ENCODE measurements at places on chromosomes 4 and X.
A peak's percentile ranks its signal among the peaks of the same experiment; 100 is the strongest.

DNA sequence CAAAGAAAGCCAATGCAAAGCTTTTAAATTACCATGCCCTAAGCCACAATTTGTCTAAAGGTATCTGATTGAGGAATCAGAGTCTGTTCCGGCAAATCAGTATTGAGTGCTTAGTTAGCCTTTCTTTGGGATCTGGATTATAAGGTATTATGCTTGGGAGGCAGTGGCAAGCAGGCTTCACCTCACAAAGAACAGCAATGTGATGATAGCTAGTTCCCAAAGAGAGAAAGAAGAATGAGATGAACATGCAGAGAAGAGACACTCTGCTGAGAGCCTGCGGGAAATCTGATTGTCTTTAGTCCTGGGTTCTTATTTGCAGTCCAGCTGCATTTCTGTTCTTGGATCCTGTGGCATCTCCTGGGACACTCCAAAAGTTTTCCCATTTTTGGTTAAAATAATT lies 35.2 kb downstream of the WDFY3 start:
- DNase-seq: no peak

DNA sequence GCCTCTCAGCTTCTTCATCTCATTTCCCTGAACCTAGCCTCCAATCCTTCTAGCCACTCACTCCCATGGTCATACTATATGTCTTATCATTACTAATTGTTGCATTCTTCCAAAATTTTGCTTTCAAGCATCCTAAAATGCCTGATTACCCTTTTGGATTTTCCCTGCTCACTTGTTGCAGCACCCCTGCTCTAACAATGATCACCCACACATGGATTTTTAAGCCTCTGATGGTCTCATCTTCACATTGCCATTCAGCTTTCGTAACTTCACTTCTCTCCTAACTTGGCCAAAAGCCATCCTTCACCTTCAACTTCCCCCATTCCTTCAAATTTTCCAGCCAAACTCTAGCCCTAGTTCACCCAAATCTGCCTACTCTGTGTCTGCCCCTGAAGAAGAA lies 33.8 kb upstream of the MGST2 start:
- DNase-seq: no peak

DNA sequence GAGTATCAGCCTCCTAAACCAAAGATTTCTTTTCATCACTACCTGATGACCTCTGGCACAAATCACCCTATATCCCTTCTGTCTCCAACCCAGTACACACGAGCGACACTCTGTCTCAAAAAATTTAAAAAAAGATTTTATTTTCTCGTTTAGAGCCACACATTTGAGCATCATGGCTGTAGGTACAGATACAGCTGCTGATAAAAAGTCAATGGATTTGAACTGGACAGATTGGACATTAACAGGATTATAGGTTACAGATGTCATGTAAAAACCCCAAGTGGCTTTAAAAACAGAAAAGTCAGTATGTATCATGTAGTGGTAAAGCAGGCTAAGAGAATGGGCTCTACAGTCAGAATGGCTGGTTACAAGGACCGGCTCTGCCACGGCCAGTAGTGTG lies 171.1 kb downstream of the SCFD2 start:
- DNase-seq: no peak

GRCh38 chr4:51831133-51831532 lies 11.8 kb upstream of the DCUN1D4 start:
- peak; percentile 38 for DNase-seq

DNA sequence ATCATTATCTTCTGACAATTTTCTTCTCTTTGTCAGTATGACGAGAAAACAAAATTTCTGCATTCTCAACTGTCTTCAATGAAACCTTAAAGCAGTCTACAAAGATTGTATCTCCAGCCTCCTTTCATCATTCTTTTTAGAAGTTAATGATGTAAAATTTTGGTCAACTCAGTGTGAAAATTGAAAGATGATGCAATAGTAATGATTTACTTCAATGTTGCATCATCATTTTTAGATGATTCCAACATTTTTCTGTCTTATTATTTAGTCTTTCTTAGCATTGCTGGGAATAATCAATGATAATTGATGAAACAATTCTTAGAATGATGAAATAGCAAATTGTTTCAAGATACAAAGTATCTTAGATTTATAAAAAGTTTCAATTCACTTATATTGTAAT lies 372.7 kb downstream of the C4orf33 start:
- no peak for DNase-seq

- no peak for DNase-seq
Observed at GRCh38 chrX:70466968-70467367, 22.3 kb downstream of the DLG3 start.

DNA sequence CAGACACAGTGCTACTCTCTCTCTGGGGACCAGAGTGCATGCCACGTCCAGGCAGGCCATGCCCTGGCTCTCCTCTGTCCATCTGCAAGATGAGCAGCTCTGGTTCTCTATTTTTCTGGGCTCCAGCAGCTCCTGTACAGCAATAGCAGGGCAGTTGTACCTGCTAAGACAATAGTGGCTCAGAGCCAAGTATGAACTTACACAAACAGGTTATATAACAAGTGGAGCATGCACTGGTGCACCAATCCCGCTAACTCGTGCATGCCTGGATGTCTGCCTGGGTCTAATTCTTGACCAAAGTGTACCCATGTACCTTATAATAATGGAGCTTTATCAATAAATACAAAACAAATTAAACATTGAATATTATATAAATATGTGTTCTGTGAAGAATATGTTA lies 392.3 kb downstream of the CENPC start:
- no peak for DNase-seq

GRCh38 chr4:78691971-78692821 lies 84.0 kb upstream of the BMP2K start:
- no peak for DNase-seq

- peak; percentile 53 for DNase-seq
Observed at GRCh38 chr4:17112292-17112659, 213.8 kb upstream of the LDB2 start.

DNA sequence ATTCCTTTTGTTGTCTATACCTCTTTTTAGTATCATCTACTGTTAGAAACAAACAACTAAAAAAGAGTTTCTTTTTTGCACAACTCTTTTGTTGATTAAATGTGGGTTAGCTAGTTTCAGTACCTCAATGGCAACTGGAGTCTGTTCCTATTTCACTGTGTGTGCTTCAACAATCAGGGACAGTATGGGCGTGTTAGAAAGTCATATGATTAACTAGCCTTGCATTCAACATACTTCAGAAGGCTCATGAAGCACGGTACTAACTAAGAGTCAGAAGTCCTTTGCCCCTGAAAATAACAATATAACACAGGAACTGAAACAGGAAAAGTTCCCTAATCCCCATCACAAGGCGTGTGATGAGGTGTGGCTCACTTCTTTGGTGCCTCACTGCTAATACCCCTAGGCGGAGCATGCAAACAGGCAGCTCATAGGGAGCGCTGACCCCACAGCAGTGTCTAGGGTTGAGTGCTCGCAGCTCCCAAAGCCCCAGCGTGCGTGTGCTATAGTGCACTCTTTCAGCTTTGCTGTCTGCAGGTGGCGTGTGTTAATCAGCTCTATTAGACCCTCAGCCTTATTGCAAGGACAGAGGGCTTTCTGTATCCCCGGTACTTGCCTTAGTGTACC lies 203.1 kb upstream of the NDST3 start:
- no peak for DNase-seq
